Head of caudate nucleus (tissue), 42 donors: ENCODE measurements at places on chromosomes 5 and 9.

DNA sequence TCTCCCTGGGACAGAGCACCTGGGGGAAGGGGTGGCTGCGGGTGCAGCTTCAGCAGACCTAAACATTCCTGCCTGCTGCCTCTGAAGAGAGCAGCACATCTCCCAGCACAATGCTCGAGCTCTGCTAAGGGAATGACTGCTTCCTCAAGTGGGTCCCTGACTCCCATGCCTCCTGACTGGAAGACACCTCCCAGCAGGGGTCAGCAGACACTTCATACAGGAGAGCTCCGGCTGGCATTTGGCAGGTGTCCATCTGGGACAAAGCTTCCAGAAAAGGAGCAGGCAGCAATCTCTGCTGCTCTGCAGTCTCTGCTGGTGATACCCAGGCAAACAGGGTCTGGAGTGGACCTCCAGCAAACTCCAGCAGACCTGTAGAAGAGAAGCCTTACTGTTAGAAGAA lies 77.2 kb downstream of the SLCO6A1 start:
- no peak for DNase-seq

DNA sequence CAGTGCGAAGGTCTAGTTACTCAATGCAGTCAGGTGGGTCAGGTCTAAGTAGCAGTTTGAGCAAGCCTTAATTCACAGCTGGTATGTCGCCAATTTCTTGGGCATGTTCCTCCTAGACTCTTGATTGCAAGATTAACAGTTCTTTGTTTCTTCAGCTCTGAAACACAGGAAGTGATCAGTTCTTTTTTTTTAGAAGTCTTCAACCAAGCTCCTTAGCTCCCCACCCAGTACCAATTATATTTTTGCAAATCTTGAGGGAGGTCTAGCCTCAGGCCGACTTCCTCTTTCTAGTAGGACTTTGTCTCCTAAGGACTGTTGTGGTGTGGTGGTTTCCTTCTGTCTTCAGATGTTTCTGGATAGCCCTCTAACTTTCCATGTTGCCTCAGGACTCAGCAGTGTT lies 2054.2 kb downstream of the MAT2B start:
- no peak for DNase-seq

GRCh38 chr5:122977319-122977718 lies 59.2 kb downstream of the PPIC start:
- DNase-seq = no peak

- DNase-seq = no peak
Measured at GRCh38 chr5:75199946-75200345, 36.7 kb downstream of the ANKRD31 start.

DNA sequence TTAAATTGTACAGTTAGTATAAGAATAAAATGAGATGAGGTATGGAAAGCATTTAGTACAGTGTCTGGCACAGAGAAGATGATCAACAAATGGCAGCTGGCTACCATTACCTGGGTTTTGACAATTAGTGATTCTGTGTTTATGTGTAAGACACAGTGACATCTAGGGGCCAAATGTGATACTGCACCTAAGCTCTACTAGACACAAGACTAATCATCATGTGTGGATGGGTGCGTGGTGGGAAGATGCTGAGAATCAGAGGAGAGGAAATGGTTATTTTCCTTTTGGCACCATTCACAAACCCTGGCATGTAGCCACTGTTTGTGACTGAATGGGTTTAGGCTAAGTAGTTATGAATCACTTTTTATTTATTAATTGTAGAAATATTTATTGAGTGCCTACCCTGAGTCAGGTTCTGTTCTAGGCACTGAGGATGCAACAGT lies 109.8 kb upstream of the TBC1D2 start:
- no peak for DNase-seq

- DNase-seq = no peak
Measured at GRCh38 chr5:65832603-65833228, 93.7 kb upstream of the ERBIN start.

GRCh38 chr5:33276628-33276950 lies 164.2 kb upstream of the TARS1 start:
- DNase-seq = no peak

- no peak for DNase-seq
Measured at GRCh38 chr9:38335686-38336085, 56.8 kb upstream of the ALDH1B1 start.

GRCh38 chr9:124652203-124652602 lies 118.9 kb downstream of the NR6A1 start:
- no peak for DNase-seq

GRCh38 chr9:21741151-21741550 lies 61.3 kb upstream of the MTAP start:
- no peak for DNase-seq

DNA sequence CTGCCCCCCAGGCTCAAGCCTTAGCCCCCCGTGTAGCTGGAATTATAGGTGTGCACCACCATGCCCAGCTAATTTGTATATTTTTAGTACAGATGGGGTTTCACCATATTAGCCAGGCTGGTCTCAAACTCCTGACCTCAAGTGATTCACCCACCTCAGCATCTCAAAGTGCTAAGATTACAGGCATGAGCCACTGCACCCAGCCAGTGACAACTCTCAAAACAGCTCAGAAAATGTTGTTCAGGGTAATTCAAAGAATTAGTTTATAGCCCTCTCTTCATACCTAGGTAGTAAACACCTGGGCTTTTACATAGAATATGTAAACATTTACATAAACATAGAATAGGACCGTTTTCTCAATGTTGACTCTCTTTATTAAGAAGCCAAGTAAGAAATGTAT lies 168.7 kb downstream of the ENC1 start:
- DNase-seq = no peak

DNA sequence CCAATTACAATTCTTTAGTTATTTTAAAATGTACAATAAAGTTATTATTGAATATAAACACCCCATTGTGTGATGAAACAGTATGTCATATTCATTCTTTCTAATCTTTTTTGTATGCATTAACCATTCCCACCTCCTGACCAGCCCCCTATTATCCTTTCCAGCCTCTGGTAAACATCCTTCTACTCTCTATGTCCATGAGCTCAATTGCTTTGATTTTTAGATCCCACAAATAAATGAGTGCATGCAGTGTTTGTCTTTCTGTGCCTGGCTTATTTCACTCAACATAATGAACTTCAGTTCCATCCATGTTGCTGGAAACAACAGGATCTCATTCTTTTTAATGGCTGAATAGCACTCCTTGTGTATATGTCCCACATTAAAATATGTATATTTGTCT lies 1858.9 kb upstream of the C9orf72 start:
- DNase-seq = no peak
